ENCODE measurements at places on chromosomes 3 and 15.

DNA sequence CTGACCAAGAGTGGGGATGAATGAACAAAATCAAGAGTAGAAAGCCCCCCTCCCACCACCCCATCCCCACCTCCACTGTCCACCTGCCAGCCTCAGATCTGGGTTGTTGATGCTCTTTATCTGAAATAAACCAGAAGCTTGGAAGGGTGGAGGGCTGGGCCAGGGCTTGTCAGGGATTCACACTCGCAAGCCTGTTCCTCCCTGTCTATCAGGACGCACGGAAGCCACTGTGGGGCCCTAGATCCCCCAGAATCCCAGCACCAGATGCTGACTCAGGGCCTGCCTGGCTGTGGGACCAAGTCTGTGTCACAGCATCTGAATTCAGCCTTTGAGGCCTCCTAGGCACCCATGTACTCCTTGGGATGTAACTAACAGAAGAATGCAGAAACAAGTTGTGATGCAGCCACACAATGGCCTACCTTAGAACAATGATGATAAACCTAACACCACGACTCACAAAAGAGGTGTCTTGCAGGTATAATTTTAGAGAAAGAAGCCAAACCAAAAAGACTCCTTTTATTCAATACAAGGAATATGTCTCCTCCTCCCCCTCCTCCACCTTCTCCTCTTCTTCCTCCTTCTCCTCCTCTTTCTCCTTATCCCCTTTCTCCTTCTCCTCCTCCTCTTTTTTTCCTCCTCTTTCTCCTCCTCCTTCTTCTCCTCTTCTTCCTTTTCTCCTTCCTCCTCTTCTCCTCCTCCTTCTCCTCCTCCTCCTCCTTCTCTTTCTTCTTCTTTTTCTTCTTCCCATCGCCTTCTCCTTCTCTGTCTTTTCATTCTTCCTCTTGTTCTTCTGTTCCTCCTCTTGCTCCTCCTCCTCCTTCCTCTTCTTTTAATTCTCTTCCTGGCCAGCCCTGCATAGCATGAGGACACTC, 234.7 kb downstream of the PLCL2 start:
- no peak for DNase-seq

- no peak for DNase-seq
Observed at GRCh38 chr3:58308728-58309127, 2.4 kb downstream of the HTD2 start.

GRCh38 chr3:32432711-32433530, 41.3 kb downstream of the CMTM7 start:
- DNase-seq, result no peak

GRCh38 chr15:57922776-57923175, 142.7 kb downstream of the ALDH1A2 start:
- peak; percentile 89 for DNase-seq

All from right cardiac atrium (tissue), 5 donors.